ENCODE measurements at places on chromosomes 2 and 18.

DNA sequence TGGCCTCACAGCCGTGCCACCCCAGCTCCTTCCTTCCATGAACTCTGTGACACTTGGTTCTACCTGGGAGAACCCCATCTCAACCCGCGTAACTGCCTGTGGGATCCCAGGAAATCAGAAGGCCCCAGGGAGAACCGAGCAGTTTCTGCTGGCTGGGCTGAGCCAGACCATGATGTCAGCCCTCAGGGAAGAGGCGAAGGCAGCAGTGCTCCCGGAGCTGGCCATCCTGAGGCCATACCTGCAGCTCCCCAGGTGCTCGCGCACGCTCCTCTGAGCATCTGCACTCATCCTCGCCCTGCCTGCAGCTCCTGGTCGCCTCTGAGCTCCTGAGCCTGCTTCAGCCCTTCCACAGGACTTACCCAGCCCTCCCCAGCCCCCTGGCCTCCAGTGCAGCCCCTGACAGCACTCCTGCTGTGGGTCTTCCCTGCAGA, 186.1 kb downstream of the SEPTIN10 start:
- no peak for DNase-seq

DNA sequence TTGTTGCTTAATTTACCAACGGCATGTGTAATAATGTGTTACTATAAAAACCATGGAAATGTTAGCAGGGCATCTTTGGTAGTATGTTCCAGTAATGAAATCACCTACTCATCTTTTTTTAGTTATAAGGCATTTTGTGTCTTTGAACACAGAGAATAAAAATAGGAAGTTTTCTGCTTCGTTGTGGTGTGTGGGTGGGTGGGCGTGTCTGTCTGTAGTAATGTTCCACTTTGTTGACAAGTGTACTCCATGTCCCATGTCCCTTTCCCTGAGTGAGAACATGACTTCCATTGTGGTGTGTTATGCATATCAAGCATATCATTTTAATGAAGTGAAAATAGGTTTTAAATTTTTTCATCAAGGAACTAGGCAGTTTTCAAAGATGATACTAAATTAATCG, 149.3 kb downstream of the VWC2L start:
- DNase-seq = no peak

GRCh38 chr2:62303788-62304187, 107.9 kb downstream of the B3GNT2 start:
- no peak for DNase-seq

DNA sequence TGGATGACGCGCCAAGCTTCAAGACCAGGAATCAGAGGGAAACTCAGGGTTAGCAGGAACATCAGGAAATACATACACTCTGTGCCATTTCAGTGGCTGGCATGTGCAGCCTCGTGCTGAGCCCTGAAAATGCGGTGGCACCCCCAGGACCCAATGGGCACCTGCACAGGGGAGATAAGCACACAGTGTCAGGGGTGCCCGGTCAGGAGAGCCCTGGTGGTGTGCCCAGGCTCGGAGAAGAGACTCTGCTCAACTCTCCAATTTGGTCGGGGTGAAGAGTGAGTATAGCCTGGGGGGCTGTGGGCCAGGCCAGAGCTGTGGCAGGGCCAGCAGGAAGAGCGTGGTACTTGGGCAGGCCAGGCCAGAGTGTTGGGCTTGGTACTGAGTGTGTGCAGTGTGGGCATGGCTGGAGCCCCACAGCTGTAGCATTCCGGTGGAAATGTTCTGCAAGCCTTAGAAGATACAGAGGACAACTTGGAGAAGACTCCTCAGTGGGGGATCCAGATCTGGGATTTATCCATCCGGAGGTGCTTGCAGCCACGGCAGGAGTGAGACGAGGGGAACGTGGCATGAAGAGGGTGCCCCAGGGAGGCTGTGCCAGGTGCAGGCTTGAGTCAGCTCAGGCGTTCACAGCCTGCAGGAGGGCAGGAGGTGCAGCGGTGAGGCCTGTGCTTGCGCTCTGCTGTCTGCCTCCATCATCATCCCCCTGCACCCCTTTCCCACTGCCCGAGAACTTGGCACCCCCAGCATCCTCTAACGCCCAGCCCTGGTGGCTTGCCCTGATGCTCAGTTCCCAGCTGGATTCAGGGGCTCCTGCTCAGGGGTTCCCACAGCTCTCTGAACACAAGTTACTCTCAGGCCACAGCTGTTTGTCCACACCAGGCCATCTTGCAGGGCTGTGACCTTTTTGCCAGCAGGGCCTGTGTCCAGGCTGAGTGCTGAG, 451.7 kb upstream of the HS6ST1 start:
- DNase-seq = no peak

DNA sequence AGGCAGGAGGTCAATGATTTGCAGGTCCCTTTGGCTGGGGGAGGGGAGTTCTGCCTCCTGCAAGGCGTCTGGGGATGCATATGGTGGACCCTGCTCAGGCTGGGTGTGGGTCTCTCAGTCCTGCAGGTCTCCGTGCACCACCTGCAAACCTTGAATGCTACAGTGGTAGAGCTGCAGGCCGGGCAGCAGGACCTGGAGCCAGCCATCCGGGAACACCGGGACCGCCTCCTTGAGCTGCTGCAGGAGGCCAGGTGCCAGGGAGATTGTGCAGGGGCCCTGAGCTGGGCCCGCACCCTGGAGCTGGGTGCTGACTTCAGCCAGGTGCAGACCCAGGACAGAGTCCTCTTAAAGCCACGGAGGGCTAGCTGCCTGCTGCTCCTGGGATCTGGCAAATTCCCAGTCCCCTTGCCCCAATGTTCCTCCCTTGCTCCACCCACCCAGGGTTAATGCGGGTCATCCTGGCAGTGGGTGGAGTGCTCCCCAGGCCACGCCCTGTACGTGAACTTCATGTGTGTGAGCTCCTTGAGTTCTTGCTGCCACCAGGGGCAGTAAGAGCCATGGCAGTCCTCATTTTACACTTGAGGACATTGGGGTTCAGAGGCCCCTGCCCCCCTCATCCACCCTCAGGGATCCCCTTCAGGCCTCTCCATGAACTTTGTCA, 3.1 kb downstream of the PROM2 start:
- no peak for DNase-seq

DNA sequence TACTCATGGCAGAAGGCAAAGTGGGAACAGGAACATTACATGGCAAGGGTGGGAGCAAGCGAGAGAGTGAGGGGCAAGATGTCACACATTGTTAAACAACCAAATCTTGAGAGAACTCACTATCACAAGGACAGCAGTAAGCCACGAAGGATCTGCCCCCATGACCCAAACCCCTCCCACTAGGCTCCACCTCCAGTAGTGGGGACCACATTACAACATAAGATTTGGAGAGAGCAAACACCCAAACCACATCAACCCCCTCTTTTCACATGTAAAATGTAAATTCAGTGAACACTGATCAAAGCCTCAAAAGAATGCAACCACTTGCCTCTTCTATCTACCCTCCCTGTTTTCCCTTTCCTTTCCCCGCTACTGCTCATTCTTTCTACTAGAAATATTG, 43.6 kb upstream of the TNP1 start:
- DNase-seq = no peak

DNA sequence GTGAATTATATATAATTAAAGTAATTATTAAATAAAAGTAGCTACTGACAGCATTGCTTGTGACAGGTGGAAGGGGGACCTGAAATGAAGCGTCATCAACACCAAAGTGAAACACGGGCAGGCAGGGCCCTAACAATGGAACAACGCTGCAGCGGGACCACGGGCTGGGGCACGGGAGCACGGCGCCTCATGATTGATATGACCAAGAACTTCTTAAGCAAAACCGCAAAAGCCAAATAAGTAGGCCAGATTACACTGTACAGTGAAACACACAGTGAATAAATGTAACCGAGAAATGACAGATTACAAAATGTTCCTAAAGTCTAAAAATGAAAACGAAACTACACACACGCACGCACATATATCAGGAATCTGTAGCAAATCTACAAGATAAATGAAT, 81.4 kb downstream of the SNTG2 start:
- no peak for DNase-seq

GRCh38 chr2:23380562-23381065, 4.4 kb upstream of the KLHL29 start:
- DNase-seq = no peak

GRCh38 chr2:144607099-144607498, 87.2 kb upstream of the ZEB2 start:
- DNase-seq = no peak

- DNase-seq = no peak
Observed at GRCh38 chr2:240873805-240874714, 5.4 kb downstream of the AGXT start.

DNA sequence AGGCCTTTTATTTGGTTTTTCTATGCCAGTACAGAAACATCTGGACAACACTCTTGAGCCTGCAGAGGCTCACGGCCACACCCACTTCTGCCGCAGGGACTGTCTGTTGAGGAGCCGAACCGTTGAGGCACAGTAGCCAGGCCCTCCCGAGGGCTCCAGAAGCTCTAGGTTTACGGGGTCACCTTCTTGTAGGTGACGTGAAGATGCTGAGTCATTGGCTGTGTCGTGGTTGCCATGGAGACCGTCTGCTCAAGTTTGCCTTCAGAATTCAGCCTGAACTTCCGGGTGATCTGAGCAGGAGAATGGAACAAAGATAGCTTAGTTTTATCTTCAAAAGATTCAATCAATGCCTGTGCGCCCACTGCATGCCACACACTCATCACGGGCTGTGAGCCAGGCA, 25.9 kb downstream of the BOK start:
- no peak for DNase-seq

DNA sequence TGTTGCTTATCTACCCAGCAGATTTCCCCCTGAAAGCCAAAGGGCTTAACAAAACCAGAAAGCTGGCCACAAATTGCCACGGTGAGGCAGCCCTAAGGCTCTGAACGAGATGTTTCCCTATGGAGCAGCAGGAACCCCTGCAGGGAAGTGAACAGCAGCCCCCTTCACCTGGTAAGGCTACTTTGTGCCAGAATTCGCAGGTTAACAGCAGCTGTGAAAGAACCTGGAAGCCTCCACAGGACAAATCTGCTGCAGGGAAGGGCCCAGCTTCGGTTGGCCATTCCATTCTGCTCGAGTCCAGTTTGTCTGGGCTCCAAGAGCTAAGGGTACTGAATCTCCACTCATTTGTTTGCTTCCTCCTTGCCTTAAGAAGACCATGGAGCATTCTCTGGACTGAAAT, 175.3 kb downstream of the PDE11A start:
- no peak for DNase-seq

DNA sequence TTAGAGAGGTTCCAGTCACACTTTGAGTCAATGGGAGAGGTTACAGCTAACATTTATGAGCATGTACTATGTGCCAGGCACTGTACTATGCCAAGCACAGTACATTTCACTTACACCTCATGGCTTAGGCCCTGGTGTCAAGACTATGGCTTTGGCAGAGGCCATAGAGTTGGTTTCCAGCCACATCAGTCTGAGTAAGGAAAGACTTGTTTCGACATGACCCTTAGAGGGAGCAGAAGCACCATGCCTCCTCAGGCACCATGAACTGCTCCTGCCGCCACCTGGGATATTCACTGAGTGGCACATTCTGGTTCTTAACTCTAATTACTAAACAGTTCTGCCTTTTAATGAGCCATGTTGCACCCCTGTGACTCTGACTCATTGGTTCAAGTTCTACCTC, 12.7 kb downstream of the DGUOK start:
- DNase-seq = no peak

GRCh38 chr2:241317391-241317790, 1.7 kb downstream of the SEPTIN2 start:
- DNase-seq = no peak

DNA sequence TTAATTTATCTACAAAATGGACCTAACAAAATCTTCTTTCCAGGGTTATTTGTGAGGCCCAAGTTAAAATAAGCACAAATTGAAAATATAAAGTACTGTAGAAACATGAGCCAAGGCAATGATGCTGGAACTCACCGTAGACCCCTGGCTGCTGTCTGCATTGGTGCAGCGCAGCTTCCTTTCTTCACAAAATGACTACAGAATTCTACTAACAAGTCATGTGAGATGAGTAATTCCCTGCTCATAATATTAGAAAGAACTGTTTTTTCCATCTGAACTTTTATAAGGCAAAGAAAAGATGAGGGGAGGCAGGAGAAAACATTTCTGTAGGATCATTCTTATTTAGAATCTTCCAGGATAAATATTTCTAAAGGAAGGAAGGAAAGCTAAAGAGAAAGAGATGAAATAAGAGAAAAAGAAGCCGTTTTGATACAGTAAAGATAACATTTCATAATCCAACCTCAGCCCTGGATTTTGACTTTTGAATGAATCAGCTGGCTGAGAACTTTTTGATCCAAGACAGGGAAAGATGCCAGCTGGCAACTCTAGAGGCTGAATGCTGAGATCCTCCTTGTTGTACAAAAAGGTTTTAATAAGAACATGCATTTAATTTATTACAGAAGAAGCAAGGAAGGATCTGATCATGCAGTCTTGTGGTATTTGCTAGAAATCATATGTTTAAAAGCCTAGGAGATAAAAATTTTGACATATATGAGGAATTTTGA, 183.9 kb upstream of the KLHL14 start:
- DNase-seq = no peak

DNA sequence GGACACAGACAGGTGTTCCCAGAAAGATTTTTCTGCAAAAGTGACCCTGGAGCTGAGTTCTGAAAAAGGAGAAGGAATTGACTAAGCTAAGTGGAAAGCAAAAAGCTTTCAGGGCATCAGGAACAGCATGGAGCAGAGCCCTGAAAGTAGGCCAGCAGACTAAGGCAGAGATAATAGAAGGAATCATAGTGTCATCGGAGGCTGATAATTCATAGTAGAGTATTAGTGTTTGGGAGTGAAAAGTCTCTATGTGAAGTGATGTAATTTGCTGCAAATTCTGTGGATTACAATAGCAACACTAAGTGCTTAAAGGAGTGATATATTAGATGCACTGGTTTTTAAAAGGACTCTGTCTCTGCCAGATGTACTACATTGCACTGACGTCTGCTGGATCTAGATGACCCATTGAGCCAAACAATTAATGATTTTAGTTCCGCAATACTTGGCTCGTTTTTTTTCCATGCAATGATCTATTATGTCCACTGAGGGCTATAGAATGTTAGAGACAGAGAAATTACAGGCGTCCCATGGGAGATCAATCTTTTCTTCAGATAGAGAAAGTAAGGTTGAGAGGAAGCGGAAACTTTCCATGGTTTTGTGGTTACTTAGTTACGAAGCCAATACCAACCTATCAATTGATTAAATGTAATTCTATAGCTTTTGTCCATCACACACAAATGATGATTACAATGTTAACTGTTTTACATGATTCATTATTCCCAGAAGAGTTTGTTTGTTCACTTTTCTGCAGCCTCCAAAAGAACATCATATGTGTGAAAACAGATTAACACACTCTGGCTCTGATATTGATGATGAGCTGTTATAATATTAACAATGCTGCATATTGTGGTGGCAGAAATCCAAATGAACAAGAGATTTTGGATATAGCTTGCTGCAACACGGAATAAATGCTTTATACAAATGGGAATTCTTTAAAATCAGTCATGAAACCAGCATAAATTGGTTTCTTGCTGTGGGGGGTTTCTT, 143.7 kb downstream of the MC4R start:
- DNase-seq = no peak

DNA sequence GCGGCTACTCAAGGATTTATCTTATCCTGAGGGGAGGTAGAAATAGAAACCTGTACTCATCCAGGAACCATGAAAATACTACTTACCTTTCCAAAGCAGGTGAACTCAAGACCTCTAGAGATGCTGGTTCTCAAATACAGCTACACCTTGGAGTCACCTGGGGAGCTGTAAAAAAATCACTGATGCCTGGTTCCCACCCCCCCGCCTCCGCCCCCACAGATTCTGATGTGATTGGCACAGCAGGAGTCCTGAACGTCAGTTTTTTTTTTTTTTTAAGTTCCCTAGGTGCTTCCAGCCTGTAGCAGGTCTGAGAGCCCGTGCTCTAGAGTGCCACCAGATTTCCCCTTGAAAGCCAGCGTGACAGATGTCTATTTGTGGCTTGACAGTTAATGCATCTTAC, 113.6 kb downstream of the MRO start:
- DNase-seq = no peak

Measured in stimulated activated CD4-positive, alpha-beta T cell treated with anti-CD3 and anti-CD28 coated beads, Interleukin-2, amount 100 ng/mL, for 48 hours (primary cell).